ENCODE measurements at places on chromosomes 6 and 20.

GRCh38 chr20:53097791-53098190 is 125.6 kb downstream of the TSHZ2 start:
- DNase-seq: no peak

- no peak for DNase-seq
Measured at GRCh38 chr6:92550501-92550900, 868.9 kb downstream of the EPHA7 start.

GRCh38 chr20:35306931-35307517 is 14.8 kb upstream of the FAM83C start:
- no peak for DNase-seq

DNA sequence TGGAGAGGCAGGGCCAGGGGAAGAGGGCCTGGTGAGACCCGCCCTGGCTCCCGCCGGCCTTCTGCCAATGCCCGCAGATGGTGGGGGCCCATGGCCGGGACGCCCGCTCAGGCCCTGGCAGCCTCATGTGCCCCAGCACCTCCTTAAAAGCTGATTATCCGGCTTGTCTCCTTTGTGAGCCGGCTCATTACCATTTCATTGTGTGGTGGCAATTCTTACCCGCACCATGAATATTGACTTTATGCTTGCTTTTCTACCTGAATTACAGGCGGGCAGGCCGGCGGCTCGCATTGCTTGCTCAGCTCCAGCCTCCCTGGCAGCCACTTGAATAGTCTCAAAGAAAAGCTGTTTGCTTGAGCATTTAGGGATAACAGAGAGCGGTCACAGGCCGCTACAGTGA is 120.0 kb upstream of the JAG1 start:
- no peak for DNase-seq

- no peak for DNase-seq
Measured at GRCh38 chr20:7136886-7137285, 369.4 kb downstream of the BMP2 start.

DNA sequence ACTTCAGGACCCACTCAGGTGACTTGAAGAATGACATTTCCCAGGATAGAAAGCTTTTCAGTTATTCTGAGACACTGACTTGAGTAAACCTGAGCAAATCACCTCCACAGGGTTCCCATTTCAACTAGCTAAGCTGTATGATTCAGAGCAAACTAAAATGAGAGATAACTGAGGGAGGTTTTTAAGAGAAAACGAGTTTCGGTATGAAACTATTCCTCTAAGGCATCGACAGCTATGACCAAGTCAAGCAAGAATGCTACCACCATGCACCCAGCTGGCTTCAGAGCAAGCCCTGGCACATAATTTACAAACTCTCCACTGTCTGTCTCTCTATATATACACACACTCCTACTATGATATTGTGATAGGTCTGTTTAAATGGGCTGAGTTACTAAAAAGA is 75.4 kb downstream of the PERP start:
- no peak for DNase-seq

DNA sequence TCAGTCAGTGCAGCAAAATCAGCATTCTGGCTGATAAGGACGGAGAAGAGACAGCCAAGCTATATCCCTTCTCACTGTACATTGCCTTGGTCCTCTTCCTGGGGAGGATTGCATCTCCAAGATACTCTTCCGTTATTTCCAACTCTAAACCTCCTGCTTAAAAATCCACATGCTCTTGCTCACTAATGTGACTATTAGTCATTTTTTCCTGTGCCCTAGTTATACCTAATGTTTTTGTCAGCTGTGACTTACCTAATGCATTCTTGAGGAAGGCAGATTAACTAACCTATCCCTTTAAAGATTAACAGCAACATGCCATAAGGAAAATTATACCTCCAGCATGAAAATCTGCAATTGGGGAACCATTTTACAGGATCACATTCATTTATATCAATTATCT is 317.6 kb downstream of the BTBD9 start:
- no peak for DNase-seq

DNA sequence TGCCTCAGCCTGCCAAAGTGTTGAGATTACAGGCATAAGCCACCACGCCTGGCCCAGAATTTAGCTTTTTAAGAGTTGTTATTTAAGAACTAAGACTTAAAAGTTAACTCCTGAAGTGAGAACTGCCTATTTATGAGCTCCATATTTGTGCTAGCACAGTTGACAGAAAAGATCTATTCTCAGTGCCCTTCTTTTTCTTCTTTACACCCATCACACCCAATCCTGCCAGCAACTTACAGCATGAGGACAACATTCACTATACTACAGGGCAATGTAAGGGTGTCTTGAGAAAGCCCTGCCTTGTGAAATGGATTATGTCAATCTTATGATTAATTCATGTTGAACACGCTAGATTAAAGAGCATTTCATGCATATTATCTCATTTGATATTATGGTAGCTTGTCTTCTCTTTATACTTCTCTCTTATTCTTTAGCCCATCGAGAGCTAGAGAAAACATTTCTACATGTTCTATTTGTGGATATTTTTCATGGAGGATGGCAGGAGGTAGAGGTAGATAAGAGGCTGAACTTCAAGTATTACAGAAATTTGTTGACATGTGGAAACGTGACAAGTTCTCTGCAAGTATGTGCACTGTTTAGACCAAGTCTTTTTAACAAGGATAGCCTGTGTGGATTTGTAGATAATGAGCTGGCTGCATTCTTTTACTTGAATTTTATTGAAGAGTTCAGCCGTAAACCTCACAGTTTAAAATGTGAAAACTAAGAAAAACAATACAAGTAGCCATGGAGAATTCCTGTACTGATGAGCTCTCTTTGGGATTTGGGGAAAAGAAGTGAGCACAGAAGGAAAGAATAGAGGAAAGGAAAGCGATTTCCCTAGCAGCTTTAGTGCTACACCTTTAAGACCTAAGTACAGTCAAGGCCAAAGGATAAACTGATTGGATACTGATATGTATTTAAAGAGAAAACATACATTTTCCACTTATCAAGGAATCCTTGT is 212.2 kb downstream of the ARHGAP18 start:
- no peak for DNase-seq

DNA sequence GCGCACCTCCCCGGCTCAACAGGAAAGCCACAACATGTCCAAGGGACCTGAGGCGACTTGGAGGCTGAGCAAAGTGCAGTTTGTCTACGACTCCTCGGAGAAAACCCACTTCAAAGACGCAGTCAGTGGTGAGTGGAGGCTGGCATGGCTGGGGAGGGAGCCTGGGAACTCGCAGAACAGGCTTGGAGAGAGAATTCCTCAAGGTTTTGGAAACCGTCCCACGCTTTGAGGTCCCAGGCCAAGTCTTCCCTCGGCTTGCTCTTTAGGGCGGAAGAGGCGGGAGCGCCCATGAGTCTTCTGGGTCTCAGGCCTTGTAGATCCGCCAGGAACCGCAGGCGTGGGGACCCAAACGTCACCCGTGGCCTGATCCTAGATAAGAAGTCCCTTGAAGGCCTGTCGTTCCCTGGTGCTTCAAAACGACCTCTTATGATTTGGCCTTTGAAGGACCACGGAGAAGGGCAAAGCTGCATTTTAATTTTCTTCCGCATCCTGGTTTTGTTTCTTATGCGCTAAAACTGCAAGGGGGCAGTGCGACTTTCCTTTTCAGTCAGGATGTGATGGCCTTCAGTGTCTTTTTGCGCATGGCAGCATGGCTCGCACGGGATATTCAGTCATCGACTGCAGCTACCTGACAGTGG is 2.0 kb downstream of the LAMP5 start:
- DNase-seq: no peak

- no peak for DNase-seq
Measured at GRCh38 chr6:169200893-169201514, 52.6 kb downstream of the THBS2 start.

DNA sequence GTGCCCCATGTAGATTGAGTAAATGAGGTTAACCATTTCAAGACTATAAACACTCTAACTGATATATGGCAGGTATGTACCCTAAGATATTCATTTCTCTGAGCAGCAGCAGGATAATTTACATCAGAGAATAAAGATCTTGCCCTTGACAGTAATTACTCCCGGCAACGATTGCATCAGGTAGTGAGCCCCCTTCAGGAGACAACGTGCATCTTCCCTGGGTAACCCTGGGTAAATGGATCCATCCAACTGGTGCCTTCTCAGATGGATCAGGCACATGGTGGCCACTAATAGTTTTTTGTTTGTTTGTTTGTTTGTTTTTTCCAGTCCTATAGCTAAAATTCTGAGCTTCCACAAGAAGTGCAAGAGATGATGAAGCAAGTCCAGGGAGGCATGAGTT is 469.4 kb upstream of the SLC35B3 start:
- no peak for DNase-seq

DNA sequence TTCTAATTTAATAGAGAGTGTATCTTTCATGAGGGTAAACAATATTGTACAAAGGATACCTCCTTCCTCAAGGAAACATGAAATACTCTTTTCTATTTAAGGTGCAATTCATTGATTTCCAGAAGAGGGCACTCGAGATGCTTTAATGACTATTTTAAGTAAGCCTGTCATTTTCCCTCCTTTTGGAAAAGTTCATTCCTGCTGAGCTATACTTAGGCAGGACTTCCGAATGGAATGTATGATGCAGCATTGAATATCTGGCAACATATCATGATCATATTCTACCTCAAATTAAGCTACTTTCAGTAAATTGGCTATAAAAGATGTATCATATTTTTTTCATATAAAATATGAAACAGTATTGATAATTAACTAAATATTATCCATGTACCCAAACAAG is 5.0 kb downstream of the DST start:
- DNase-seq: no peak

- no peak for DNase-seq
Measured at GRCh38 chr6:35725721-35726438, 11.0 kb upstream of the ARMC12 start.

- no peak for DNase-seq
Measured at GRCh38 chr6:92124200-92124651, 1295.1 kb downstream of the EPHA7 start.

GRCh38 chr20:40892642-40893041 is 136.0 kb upstream of the TOP1 start:
- no peak for DNase-seq

GRCh38 chr6:115890238-115890637 is 170.5 kb downstream of the FRK start:
- no peak for DNase-seq

GRCh38 chr20:51402201-51402600 is 140.3 kb downstream of the NFATC2 start:
- no peak for DNase-seq

- no peak for DNase-seq
Measured at GRCh38 chr20:33676121-33676520, 1.9 kb upstream of the NECAB3 start.

DNA sequence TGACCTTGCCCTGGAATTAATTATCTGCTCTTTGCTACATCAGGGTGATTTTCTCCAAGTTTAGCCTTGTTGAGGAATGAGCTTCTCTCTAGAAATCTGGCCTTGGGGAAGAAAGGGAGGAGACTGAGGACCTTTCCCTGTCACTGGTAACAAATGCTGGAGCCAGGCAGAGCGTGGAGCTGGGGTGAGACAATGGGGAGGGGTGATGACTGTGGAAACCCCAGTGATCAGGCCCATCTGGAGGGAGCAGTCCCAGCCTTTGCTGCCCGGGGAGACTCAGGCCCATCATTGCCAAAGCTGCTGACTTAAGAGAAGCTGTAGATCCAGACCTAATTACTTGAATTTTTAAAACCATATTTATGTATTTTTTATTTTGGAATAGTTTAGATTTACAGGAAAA is 31.3 kb downstream of the BCAS4 start:
- no peak for DNase-seq

GRCh38 chr6:170480050-170480692 is 72.9 kb downstream of the PSMB1 start:
- no peak for DNase-seq

- DNase-seq: no peak
Measured at GRCh38 chr6:146489468-146490151, 54.0 kb upstream of the RAB32 start.

DNA sequence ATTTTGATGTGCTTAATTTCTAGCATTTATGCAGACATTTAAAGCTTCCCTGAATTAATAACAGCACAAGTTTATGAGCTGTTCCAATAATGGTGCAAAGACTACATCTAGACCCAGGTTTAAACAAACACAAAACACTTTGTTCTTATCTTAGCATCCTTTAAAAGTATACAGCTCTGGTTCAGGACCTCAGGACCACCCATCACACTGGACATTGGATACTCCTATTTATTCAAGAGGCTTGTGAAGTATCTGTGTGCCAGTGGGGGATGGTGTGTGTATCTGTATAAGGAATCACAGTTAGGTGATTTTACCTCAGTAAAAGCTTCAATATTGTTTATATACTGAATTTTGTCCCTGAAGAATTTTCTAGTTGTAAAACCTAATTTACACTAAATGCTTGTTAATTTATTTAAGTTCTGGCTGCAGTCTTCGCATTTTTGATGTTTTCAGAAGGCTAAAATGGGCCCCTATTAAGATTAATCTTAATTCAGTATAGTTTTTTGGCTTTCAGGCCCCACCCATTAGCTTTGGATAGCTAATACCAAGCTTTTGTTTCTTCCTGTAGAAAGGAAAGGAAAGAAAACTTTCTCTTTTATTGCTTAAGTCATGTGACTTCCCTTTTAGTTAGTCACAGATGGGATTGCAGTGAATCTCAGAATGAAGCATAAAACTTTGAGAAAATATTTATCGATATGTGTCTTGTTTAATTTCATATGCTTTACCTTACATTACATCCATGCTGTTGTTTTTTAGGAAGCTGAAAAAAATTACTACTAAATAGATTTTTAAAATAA is 13.1 kb downstream of the LIN28B start:
- DNase-seq: no peak

- DNase-seq: no peak
Measured at GRCh38 chr6:15343490-15344191, 97.8 kb downstream of the JARID2 start.

DNA sequence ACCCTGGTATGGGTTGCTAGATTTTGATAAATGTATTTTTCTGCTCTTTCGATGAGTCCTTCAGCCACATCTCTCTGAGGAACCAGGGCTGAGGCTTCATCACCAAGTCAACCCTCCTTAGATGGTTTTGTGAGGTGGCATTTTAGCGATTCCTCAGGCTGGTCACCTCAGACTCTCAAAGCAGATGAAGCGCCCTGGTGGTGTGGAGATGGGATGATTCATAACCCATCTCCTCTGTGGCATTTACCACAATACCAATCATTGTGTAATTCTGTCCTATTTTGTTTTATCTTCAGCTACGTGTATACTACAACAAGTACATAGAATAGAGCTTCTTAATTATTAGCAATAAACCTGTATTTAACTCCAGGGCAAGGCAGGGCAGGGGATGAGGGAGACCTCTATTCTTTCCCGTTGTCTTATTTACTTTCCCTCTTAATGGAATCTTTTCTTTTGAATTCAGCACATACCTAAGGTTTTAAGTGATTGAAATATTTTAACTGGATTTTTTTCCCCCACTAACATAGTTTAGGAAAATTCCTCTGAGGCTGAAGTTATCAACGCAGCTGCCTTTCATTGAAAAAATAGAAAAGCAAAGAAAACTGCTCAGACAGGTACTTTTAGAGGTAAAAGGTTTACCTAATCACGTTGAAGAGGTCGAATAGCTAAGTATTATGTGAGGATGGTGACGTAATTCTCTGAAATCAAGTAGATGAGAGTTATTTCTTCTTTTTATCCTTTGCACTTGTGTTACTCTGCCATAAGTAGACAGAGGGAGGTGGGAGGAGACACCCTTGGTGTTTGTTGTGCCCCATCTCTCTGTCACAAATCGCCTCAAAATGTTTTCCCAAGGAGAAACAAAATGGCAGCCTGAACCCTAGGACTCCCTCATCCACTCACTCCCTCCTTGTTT is 57.4 kb upstream of the EDN3 start:
- no peak for DNase-seq
